ENCODE measurements at places on chromosomes 7 and 10.

GRCh38 chr7:2643386-2644219 is 11.8 kb downstream of the TTYH3 start:
- DNase-seq = no peak

- peak; percentile 71 for DNase-seq
Measured at GRCh38 chr10:22854935-22855421, 72.9 kb upstream of the ARMC3 start.

- no peak for DNase-seq
Measured at GRCh38 chr7:81064426-81064825, 145.6 kb upstream of the SEMA3C start.

DNA sequence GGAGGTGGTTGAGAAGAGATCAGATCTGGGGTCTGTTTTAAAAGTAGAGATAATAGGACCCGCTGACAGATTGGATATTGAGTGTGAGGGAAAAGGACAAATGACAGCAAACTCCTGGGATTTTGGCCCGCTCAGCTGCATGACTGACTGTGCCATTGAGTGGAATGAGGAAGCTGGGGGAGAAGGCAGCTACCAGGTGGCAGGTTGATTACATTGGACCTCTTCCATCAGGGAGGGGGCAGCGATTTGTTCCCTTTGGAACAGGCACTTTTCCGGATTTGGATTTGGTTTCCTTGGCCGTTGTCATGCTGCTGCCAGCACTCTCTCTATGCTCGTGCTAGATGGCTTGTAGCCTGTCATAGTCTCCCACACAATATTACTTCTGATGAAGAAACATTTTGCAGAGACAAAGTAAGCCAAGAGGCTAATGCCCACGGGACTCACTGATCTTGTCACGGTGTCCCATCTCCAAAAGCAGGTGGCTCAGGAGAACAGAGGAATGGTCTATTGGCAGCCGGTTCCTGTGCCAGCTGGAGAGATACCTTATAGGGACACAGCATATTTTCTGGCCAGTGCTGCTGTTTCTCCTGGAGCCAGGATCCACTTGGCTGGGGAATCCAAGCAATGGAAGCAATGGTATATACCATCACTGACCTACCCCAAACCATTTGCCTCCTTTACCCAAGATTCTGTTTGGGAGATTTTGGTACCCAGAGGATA is 69.1 kb upstream of the WAC start:
- DNase-seq = no peak

DNA sequence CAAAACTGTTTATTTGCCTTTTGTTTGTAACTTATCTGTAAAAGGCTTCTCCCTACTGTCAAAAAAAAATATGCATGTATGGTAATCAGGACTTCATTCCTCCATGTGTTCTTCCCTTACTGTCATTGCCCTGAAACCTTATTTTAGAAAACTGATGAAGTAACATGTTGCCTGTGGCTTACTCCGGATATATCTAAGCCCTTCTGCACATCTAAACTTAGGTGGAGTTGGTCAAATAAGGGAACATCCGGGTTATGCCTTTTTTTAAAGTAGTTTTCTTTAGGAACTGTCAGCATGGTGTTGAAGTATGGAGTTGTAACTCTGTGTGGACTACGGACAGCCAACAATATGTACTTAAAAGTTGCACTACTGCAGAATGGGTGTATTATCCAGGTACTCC is 6.2 kb downstream of the SAR1A start:
- DNase-seq = no peak
